NCI-H1417 treated with DMSO at 0.1 percent for 48 hours (cell line): ENCODE measurements at places on chromosomes 13 and 19.
A peak's percentile ranks its signal among the peaks of the same experiment; 100 is the strongest.

GRCh38 chr19:35228177-35228930, at the start of gene FAM187B:
FAM187B (minus strand) TSS chr19:35228739; CDS start chr19:35228680, 59 bp downstream.
- no peak for DNase-seq

DNA sequence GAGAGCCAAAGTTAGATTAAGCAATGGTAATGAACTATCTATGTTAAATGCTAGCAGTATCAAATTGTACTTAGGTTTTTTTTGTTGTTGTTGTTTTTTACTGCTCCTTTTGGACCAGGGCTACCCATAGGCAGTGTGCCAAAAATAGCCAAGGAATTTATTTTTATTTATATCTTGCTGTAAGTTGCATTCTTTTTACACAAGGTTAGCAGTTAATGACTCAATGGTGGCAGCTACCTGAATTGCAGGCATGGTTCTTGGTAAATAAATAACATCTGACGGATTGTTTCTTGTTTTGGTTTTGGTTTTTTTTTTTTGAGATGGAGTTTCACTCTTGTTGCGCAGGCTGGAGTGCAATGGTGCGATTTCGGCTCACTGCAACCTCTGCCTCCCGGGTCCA, 194.8 kb upstream of the TSC22D1 start:
- DNase-seq, result no peak

- no peak for DNase-seq
These were observed 36.3 kb downstream of the MCF2L start for GRCh38 chr13:113005076-113005865.

DNA sequence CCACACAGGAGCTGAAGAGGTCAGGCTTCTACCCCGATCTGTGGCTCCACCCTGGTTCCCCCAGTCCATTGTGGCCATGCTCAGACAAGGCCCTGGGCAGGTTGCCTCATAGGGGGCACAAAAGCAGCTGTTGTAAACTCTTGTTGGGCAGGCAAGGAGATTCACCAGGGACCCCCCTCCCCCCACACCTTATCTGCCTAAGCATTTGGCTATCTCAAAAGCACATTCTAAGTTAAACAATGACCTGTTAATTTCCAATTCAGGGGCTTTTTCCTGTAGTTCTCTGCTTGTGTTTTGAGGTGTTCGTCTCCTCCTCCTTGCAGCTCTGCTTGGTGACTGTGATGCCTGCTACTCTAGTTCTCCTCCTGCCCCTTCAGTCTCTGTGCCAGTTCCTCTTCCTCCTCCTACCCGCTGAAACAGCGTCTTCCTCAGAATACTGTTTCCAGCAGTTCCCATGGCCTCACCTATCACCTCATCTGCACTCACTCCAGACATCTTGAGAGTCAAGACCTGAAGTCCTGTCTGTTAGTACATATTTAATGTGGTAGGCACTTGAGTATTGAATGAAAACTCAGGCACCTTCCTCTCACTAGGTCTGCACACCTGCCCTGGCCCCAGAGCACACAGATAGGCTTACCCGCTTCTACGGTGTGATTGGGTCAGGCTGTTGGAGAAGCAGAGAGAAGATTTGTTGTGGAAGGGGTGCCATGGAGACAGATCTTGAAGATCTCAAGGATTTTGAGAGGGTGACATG, 31.7 kb downstream of the SPATA13 start:
- no peak for DNase-seq

DNA sequence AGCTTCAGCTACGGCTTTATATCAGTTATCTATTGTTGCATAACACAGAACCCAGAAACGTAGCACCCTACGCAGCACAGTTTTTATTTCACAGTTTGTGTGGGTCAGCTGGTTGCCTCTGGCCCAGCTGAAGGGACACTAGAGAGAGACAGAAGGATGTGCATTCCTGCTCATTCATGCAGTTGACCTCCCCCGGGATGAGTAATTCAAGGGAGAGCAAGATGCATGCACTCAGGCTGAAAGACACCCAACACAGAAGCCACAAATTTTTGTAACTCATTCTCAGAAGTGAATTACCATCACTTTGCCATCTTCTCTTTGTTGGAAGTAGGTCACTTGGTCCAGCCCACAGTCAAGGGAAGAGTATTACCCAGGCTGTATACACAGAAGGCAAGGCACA, 89.5 kb downstream of the EFNB2 start:
- DNase-seq, result no peak

DNA sequence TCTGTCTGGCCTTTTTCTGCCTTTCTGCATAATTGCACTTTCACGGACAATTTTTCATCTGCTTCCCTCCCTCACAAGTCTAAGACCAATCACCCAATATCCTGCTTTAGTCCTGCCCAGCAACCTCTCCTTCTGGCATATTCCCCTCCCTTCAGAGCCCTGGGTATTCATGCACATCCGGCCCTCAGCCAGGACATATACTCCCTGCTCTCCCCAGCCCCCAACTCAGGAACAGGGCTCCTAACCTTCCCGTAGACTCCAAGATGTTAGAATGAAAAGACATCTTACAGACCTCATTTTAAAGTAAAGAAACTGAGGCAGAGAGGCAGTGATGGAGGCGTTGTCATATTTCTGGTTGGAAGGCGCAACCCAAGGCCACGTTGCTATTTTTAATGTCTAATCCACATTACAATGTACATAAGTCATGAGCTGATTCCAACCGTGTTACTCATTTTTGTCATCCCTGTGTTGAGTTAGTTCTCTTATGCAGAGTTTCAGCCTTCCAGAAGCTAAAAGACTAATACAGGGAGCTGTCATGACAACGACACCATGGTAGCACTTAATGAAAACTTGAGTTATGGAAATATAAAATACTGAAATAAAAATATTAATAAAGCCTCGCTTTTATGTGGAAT, 209.2 kb downstream of the TSHZ3 start:
- DNase-seq, result no peak

DNA sequence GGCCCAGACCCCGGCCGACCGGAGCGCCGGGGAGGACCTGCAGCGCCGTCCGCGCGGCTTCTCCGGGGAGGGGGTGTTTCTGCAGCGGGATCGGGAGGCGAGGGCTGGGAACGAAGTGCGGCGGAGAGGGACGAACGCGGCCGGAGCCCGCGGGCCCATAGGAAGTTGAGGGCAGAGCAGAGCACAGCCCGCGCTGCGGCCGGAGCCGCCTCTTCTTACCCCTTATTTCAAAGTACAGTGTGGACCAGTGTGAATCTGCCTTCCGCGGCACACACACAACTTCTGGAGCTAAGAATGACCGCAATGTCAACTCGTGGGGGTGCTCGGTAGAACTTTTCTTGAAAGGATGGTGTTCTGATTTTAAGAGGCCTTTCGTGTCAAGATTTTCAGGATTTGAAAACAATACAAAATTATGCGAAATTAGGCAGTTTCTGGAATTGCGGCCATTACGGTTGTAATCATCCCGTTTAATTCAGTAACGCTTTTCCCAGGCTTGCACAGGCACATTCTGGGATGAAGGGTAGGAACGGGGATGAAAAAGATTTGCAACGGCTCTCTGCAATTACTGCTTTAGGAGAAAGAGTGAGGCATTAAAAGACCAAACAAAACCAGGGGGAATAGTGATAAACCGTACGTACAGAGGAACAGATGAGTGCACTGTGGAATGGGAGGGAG, 821 bp downstream of the TDRD3 start:
- peak; percentile 29 for DNase-seq

DNA sequence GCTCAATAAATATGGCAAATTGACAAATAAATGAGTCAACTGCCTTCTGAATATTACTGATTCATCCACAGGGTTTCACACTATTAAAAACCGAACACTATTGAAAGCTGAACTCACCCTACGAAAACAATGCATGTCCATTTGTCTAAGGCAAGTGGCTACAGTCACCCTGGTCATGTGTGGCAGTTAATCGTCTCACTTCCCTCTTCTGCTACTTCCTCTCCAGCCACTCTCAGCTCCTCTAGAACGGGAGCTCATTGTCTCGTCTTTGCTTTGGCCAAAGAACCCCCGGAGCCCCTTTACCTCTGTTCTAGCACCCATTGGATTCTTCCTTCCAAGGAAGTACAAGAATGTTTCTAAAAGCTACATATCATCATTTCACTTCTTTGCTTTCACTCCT, 74.4 kb upstream of the ZNF599 start:
- no peak for DNase-seq

- no peak for DNase-seq
These were observed 855.7 kb downstream of the SLITRK5 start for GRCh38 chr13:88526853-88527215.

DNA sequence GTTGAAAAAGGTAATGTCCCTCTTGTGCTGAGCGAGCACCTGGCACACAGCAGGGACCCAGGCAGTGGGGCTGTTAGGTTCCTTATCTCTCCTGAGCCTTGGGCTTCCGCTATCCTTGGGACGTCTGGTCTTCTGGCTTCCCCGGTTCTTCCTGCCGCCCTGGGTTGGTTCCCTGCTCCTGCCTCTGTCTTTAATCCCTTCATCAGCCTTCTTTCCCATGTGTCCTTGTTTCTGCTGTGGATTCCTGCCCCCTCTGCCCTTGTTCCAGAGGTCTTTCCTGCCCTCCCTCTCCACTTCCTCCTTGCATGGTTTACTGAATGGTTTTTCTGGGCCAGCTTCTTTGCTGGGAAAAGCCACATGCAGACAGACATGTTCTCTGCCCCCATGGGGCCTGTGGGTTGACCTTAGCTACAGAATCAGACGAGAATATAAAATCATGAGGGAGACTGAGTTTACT, 2.6 kb downstream of the EPN1 start:
- DNase-seq, result no peak

DNA sequence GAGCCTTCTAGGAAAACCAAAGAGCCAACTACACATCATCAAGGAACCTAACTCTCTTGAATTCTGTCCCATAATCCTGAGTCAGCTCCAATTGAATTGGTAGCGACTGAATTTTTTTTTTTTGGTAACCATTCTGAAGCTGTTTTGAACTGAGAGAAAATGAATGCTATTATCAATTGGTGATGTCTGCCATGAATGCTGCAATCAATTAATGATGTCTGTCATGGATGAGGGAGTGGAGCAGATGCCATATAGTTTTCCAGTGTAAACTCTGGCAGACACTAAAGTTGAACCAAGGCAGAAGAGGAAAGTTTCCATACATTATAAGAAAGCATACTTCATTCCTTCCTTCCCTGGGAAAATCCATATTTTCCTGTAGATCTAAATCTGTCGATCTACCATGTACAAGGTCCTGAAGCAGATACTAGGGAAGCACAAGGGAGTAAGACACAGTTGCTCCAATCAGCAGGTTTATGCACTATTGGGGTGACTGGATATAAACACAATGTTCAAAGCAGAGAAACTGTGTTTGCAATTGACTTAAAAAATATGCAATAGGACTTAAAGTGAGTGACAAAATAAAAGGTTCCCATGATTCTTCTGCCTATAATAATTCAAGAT, 48.8 kb downstream of the MBD3L1 start:
- DNase-seq, result no peak

GRCh38 chr13:24664726-24665409, 15.3 kb upstream of the ATP12A start:
- no peak for DNase-seq

GRCh38 chr19:6979399-6979798, 41.8 kb downstream of the MBD3L2B start:
- no peak for DNase-seq

GRCh38 chr13:86825410-86825809, 845.8 kb upstream of the SLITRK5 start:
- no peak for DNase-seq

DNA sequence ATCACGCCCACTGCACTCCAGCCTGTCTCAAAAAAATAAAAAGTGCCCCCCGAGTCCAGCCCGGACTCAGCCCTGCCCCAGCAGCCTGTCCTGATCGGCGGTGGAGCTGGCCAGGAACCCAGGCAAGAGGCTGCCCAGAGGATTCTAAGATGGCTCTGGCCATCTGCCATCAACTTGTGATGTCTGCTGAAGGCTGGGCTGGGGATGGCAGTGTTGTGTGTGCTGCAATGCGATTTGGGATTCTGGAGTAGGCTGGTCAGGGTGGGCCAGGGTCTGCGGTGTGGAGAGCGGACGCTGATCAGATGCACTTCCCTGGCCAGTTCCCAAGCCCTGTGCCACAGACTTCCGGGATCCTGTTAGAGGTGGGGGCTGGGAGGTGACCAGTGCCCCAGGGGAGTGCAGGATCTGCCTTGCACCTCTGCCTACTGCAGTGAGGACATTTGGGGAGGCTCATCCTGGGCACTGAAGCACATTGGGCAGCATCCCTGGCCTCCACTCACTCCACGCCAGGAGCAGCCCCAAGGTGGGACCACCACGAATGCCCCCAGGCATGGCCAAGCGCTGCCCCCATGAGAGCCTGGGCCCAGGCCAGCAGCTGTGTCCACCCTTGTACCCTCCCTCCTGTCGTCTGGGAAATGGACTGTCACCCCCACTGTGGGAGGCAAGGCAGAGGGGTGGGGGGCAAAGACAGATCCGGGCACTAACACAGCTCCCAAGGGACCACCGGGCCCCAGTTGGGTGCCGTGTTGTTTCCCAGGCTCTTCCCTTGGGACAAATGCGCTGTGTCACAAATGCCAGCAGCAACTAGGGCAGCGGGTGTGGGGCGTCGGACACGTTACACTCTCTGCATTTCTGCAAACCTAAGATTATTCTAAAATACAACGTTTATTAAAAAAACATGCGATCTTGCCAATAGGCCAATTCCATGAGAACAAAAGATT, 3.4 kb upstream of the TBXA2R start:
- DNase-seq, result no peak

GRCh38 chr19:47891923-47892666, 6.0 kb upstream of the SULT2A1 start:
- no peak for DNase-seq

GRCh38 chr19:19568802-19569756, 31.0 kb downstream of the CILP2 start:
- DNase-seq, result no peak

DNA sequence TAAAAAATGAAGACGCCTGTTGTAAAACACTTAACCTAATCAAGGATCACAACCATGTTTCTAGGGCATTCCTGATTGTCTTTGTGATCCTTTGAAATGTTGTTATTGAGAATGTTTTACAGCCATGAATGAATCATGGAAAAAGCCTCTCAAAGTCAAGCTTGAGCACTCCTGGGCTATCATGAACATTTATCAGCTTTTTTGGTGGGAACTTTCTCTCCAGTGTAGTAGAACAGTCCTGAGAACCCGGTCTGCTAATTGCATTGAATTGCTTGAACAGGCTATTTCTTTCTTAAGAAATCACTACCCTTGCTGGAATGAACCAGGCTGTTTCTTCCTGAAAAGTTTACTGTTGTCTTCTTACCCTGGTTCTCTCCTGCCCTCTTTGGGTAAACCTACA, 516.5 kb downstream of the FGF9 start:
- no peak for DNase-seq

DNA sequence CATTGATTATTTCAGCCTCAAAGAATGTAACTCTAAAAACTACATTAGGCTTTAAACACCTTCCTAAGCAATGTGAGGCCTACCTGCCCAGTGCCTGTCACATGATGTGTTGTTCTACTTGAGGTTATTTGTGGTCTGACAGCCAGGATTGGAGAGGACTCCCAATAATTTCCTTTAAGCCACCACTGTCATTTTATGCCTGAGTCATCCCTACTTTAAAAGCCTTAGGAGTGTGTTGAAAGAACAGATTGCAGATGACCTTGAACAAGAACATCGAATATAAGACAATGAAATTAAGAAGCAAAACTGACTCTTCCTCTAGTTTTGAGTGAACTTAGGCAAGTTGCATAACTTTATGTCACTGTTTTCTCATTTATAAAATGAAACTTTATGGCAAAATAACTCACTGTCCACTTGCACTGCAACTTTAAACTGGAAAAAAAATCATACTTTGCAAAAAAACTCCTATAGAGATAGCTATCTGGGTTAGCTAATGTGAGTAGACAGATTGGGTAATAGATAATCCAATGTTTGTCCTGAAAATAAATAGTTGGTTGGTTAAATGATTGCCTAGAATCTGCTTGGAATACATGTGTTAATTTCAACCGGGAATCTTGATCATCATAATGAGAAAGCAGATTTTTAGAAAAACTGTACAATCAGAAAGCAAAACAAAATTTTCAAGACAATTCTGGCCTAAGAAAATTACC, 361.2 kb downstream of the SUCLA2 start:
- DNase-seq, result no peak
